Activated CD4-positive, alpha-beta T cell treated with anti-CD3 and anti-CD28 coated beads for 36 hours (primary cell): ENCODE measurements at places on chromosomes 3 and 15.

GRCh38 chr15:49036650-49037545 is 9.3 kb downstream of the SECISBP2L start:
- no peak for DNase-seq

GRCh38 chr3:15390460-15390859 is 36.9 kb downstream of the METTL6 start:
- no peak for DNase-seq

- no peak for DNase-seq
These were observed 77.5 kb downstream of the CCNL1 start for GRCh38 chr3:157082305-157082982.

- no peak for DNase-seq
These were observed 267.5 kb upstream of the NR2E3 start for GRCh38 chr15:71542836-71543235.

DNA sequence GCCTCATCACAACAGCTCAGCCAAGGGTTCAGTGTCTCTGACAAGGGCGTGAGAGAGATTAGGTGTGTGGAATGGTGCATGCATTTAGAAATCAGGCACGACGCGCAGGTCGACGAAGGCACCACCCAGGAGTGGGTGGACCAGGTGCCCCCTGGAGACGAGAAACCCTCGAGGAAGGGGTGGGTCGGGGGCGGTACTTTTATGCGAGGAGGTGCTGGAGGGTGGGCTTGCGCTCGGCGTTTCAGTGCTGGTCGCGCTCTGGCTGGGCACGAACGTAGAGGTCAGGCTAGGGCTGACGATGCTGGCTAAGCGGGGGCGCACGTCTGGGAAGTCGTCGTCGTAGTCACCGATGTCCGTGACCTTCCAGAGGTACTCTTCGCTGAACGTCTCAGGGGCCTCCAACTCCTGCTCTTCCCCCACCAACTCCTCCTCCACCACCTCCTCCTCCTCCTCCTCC is 393 bp downstream of the ERICH6 start:
- DNase-seq = peak; percentile 59

DNA sequence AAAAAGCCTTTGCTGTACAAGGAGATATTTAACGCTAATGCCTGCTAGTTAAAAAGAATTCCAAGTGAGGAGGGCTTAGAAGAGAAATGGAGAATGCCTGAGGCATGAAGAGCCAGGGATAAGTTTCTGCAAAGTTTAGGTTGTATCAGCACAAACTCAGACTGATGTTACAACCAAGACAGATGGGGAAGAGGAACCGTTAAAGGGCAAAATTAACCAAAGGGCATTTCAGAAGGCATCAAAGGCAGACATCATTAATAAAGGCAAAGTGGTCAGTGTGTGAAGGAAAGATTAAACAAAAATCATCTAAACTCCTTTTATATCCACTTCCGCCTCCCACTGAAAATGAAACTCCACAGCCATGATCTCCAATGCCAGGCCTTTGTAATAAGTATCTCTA is 7.0 kb downstream of the MYO5A start:
- DNase-seq = no peak

DNA sequence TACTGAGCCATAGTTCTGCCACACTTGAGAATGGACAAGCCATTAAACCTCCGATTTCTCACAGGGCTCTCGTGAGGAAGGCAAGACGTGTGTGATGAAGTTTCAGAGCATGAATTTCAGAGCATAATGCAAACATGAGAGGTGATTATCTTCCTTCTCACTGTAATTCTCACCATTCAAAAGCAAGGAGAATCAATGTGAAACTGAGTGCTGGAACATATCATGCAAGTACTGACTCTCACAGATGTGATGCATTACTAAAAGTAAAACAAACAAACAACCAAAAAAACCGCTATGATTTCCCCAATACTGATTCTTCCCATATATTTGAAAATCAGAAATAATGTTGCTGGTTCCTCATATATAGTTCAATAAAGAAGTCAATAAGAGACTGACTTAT is 23.7 kb downstream of the P3H2 start:
- no peak for DNase-seq

GRCh38 chr3:119257654-119258410 is 17.2 kb upstream of the B4GALT4 start:
- DNase-seq = no peak

DNA sequence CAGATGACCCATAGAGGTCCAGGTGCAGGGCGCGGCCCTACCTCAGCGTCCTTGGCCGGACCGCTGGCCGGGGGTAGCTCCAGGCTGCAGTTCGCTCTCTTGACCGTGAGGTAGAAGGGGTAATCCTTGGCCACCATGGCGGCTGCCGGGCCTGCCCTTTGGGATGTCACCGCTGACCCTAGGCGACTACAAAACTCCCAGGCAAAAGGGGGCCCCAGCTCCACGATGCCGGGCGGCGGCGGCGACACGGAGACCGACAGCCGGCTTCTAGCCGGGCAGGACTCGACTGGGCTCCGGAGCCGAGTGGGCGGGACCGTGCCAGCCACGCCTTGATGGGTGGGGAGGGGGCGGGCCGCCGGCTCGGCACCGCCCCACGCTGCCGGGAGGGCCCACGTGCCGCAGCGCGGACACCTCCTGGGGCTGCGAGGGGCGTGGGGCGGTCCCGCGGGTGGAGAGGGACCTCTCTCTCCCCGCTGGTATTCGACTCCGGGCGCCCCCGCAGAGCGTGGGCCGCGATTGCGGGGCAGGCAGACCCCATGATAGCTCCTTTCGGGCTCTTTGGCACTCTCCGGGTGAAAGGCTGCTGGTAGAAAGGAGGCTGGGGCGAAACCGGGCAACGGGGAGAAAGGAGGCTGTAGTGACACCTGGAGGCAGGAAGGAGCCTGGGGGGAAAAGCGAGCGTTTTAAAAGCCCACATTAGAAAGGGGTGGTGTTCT is at the start of gene ARHGEF3:
Gene ARHGEF3 (minus strand): TSS at position 288 of the 716 bp plus-strand sequence. CDS start 151 bp downstream, at position 137.
- DNase-seq = peak; percentile 94

DNA sequence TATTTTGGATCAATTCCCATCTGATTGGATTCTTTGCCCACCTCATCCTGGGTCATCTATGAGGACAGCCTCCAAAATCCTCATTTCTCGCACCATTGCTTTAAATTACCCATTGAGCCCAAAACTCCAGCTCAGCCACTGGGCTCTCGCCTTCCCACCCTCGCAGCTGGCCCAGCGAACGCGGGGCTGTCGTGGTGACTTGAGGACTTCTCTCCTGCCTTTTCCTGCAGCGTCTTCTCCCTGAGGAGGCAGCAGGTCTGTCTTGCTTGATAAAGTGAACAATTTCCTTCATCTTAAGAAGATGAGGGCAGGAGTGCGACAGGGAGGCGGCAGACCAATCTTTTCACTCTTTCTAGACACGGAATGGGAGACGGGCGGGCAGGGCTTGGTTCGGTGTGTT is 33.0 kb upstream of the SNRPA1 start:
- DNase-seq = no peak

- no peak for DNase-seq
These were observed 110.2 kb downstream of the RBPMS2 start for GRCh38 chr15:64665179-64665578.

- peak; percentile 15 for DNase-seq
These were observed 1.0 kb upstream of the RYR3 start for GRCh38 chr15:33309602-33310276.

- DNase-seq = peak; percentile 73
These were observed 83.8 kb upstream of the PPIB start for GRCh38 chr15:64246364-64247189.

DNA sequence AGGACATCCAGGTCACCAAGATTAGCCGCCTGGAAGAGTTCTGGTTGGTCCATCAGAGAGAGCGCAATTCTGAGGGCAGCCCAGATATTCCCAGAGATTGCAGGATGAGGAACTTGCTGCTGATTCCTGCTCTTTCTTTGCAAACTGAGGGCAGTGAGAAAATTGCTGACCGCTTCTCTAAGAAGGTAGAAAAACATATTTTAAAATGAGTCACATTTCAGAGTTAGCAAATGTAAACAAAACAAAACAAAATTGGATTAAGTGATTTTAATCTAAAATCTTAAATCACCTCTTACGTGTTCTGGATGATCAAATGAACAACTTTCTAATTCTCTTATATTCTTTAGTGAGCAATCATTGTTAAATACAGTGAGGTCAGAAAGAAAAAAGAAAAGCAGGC is 149.0 kb downstream of the USP13 start:
- no peak for DNase-seq

DNA sequence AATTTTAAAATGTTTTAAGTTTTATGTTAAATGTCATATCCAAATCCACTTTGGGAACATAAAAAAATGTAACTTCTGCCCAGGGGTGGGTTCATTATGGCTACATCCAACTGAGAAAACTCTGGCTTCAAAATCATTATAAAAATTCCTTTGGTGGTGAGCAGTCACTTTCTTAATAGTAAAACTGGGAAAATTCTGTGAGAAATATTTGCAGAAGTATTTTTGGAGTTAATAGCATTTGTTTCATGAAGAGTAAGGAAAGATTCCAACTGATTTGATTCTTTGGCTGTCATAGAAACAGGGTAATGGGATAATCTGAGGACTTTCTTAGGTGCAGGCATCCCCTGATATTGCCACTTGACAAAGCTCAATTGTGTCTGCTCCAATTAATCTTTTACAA is 38.8 kb downstream of the CPA3 start:
- no peak for DNase-seq

GRCh38 chr3:146818301-146818700 is 213.2 kb upstream of the PLSCR5 start:
- no peak for DNase-seq

DNA sequence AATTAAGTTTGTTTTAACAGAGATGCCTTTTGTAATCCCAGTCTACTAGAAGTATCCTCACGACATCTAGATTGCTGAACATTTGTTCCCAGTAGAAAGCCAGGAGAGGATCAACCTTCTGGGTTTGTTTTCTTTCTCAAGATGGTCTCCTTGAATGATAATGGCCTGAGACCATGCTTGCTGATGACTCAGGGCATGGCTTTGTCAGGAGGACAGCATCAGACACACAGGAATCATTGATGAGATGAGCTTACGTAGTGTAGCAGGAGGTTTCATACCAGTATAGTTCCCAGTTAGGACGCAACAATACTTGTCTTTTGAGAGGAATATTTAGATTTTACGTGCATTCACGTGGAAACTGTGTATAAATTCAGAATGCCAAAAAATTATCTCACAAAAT is 38.6 kb downstream of the ATP1B3 start:
- DNase-seq = no peak

DNA sequence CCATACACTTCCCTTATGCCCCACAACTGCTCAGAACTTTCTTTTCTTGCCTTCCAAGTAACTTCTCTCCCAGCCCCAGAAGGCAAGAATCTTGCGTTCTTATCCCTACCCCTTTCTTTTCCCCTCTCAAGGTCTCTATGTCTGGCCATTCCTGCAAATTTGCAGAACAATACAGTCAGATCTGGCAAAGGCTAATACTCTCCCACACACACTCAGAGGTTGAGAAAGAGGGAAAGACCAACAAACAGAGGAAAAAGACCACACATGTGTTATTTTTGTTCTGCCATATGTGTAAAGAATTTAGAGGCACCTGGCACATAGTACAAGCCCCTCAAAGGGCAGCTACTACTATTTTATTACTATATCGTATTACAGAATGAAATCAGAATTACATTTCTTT is 25.7 kb downstream of the GJD2 start:
- no peak for DNase-seq

DNA sequence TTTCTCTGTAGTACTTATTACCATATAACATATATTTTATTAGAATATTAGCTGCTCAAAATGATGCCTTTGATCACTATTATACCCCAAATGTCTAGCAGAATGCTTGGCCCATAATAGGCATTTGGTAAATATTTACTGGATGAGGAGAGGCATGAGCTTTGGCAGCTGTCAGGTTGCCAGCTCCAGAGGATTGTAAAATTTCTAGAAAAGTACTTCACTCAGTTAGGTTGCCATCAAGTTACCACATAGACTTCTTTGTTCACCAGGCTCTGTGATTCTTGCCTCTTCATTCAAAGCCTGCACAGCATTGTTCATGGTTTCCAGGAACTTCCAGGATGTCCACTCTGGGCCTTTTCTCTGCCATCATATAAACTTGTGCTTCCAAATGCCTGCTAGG is 582.8 kb downstream of the PDCD6IP start:
- no peak for DNase-seq

DNA sequence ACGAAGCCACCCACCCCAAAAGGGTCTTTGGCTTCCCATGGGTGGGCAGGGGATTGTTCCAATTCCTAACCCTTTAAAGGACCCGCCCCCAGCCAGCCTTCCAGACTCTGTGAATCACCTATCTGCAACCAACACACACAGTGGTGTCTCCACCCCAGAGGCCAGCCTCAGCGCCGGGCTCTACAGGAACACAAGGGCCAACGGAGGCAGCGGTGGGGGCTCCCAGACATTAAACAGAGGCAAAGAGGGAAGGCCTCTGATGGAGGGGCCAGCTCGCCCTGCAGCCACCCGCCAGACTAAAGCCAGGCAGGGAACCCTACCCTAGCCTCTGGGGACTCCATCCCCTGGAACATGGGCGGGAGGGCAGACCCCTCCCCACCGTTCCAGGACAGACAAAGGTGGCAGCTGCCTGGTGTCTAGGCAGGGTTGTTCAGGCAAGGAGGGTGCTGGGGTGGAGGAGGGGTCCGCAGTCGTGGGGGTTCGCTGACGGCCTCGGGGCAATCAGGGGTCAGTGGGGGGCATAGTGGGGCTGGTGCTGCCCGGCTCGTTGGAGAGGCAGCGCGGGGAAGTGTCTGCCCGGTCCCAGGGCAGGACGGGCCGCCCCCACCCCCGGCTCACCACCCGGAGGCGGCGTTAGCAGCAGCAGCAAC is 448 bp downstream of the SHISA5 start:
- DNase-seq = peak; percentile 46

DNA sequence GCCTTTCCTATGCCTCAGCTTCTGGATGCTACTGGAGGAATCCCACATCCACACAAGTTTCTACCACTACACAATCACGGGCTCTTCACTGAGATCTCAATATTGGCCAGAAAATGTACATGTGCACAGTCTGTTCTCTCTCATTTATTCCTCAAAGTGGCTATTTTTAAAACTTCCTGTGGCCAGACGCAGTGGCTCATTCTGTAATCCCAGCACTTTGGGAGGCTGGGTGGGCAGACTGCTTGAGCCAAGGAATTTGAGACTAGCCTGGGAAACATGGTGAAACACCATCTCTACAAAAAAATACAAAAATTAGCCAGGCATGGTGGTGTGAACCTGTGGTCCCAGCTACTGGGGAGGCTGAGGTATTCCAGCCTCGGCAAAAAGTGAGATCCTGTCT is 91.4 kb upstream of the PRTG start:
- no peak for DNase-seq

GRCh38 chr3:10189557-10190354 is 25.0 kb downstream of the IRAK2 start:
- peak; percentile 71 for DNase-seq

DNA sequence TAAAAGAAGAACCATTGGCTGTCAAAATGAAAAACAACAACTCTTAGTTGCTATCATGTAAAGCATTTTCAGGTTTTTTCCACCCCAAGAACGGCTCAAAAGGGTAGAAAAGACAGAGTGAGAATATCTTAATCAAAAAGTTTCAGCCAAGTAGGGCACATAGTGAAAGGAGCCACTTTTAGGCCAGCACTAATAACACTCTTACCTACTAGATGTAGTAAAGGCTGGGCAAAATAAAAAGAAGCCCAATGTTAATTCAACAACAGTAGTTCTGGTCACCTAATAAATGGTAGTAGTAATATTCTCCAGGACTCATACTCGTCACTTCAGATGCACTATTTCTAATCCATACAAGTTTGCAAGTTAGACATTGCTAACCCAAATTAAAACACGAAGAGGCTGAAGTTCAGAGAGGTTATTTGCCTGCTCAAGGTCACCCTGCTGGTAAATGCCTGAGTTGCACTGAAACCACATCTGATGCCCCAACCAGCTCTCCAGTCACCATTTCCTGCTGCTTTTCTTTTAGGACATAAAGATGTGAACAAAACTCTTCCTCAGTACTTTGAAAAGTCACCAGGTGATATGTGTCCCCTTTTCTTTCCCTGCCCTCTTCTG is 7.5 kb downstream of the GOLIM4 start:
- peak; percentile 18 for DNase-seq

GRCh38 chr3:125440970-125441369 is 65.8 kb upstream of the ZNF148 start:
- no peak for DNase-seq
